Caudate nucleus (tissue), 63 donors: ENCODE measurements at places on chromosomes 7 and 10.

DNA sequence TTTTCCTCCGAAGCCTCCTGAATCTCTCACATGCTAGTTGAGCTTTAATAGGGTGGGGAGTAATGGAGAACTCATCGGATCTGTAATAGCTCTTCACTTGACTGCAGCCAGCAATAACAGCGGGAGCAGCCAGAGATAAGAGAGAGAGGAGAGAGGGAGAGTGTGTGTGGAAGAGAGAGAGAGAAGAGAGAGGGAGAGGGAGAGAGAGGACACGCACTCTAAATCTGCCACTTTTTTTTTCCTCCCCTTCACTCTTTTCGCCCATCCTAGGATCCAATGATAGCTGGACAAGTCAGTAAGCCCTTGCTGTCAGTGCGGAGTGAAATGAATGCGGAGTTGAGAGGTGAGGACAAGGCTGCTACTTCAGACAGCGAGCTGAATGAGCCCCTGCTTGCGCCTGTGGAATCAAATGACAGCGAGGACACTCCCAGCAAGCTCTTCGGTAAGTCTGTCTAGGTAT, 107.9 kb downstream of the POU6F2 start:
- no peak for DNase-seq

DNA sequence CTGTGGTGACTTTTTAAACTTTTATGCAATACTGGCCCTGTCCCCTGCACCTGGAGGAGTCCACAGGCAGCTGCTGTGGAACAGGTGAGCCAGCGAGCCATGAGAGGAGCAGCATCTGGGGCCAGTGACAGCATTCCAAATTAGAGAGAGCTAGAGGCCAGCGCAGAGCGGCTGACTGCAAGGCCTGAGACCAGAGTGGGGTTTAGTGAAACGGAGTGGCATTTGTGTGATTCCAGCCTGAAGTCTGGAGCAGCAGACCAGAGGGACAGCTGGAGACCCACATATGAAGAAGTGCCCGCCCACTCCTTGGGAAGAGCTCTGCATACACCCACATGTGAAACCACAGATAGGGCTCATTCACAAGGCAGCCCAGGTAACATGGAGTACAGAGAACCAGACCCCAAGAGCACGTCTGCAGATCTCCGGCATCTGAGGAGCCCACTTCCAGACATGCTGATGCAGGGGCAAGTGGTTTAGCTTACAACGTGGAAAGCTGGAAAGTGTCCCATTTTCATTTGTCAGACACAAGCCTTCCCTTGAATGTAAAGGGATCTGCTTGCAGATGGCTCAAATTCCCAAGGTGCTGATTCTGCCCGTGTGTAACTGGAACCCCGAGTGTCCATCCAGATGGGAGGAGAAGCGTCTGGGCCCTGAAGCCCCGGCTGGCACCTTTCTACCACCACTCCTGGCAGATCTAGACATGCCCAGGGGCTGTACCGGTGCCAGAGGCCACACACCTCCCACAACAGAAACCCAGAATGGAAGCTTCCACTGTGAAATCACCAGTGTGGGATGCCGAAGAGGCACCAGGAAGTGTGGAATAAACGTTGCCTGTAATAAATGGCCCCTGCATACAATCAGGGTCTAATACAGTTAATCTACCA, 256.0 kb upstream of the TCERG1L start:
- DNase-seq: no peak

DNA sequence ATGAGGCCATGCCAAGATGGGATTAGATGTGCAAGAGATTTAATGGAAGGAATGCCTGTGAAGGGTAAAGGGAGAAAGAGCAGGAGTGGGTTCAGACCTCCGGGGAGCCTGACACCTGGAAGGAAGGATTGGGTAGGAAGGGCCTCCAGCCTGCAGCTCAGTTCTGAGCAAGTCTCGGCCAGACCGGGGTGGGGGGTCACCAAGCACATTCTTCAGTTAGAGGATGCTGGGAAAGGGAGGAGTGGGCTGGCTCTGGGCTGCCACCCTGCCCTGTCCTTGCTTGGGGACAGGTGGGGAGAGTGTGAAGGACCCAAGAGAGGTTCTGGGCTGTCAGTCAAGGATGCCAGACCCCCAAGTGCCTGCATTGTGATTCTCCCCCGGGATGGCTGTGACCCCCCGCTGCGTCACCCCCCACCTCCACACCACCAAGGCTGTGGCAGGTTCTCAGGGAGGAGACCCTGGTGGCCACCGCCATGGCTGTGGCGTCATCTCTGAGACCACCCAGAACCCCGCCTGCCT, 16.5 kb upstream of the PRKAG2 start:
- no peak for DNase-seq

GRCh38 chr7:22718911-22719420, 8.0 kb upstream of the IL6 start:
- DNase-seq: no peak

DNA sequence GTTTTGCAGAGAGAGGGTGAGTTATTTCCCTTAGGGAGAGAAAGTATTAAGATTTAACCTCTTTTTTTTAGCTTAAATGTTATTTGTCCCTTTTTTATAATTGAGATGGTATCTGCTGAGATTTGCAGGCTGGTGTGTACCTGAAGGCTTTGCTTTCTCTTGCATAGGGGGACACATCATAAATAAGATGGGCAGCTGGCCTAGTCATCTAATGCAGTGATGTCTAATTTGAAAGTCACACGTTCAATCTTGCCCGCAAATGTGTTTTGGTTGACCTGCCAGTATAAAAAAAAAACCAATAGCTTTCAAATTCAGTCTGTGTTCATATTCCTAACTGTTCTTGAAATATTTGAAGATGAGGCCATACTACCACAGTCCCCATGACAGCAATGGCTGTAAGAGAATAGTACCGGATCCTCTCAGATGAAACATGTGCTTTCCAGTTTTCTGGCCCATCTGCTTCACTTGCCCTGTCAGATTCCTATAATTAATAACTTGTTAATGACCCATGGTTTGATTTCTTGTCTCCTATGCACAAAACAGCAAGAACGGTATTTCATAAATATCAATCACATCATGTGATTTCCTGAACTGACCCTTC, 914.2 kb downstream of the IPMK start:
- no peak for DNase-seq

- no peak for DNase-seq
Measured at GRCh38 chr7:16345979-16346958, 75.1 kb downstream of the CRPPA start.

DNA sequence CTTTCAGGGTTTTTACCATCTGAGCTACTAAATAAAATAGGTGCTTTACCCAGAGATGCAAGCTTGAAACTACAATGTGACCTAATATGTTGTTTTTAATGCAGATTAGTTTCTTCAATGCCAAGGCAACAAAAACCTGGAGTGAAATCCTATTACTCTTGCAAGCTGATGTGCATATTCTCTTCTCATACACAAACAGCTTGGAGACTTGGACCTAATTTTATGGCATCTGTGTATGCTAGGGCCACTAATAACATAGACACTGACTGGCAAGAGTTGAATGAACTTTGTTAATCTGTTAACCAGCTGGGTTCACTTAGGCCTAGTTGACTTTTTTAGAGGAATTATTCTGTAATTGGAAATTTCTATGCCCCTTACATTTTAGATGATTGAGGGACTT, 23.4 kb upstream of the SMIM30 start:
- DNase-seq: no peak

DNA sequence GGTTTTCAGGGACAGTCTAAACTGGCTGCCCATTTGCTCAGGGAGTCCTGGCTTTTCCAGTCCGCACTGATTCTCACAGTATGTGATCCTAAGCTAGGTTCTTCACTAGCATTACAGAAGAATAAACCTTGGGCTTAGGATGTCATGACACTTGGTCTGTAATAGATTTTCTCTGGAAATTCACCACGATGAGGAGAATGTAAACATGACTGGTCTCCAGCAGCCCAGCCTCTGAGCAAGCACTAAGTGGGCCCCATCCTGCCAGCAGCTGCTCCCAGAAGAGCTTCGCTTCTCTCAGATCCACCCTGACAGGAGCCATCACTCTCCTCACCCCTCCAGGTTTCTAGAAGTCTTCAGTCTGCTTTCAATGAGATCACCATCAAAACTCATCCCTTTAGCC, 103.7 kb upstream of the ZPBP start:
- no peak for DNase-seq

GRCh38 chr10:34967335-34967880, 122.7 kb downstream of the CUL2 start:
- no peak for DNase-seq

DNA sequence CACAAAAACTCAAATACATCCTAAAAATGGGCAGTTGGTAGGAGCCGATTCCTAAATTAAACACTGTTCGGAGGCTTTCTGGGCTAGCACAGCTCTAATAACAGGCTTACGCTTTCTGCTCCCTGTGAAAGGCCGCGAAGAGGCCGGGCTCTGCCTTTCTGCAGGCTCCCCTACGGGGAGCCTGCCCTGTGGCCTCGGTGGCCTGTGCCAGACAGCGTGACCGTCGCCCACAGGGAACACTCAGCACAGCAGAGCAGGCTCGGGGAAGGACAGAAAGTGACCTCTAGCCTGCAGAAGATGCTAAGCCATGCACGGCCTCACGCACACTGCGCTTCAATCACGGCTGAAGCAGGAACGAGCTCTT, 64.2 kb downstream of the DIP2C start:
- peak; percentile 39 for DNase-seq

- DNase-seq: no peak
Measured at GRCh38 chr7:9890092-9890491, 1083.6 kb upstream of the PHF14 start.

GRCh38 chr7:54946271-54946670, 72.5 kb upstream of the EGFR start:
- no peak for DNase-seq

DNA sequence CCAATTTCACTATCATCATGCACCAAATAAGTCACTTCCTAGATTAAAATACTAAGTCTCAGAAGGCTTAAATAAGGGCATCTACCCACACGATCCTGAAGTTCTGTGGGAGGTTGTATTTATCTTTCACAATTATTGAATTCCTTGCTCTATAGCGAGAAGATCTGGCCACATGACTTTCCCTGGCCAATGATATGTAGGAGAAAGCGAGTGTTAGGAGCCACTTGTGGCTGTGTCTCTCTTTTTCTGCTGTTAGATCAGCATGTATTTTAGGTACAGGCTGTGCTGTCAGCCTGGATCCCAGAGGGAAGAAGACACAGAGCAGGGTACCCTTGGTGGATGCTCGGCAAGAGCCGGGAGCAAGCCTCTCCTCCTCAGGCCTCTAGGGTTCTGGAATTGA, 131.3 kb upstream of the DPP6 start:
- DNase-seq: no peak

DNA sequence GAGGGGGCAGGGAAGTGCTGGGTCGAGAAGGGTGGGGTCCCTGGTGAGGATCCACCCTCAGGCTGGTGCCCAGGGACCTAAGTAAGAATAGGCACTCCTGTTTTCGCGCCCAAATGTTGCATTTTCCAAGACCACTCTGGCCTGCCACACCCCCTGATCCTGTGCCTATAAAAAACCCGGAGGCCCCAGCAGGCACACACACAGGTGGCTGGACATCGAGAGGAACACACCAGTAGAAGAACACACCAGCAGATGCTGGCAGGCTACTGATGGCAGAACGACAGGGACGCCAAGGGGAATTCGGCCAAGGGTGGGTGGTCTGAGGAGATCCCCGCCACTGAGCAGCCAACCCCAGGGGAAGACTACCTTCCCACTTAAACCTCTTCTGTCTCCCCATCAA, 633.9 kb upstream of the POT1 start:
- DNase-seq: no peak

- no peak for DNase-seq
Measured at GRCh38 chr10:101611096-101611905, 23.2 kb downstream of the DPCD start.

- DNase-seq: no peak
Measured at GRCh38 chr7:2626498-2627117, 5.2 kb upstream of the TTYH3 start.

- no peak for DNase-seq
Measured at GRCh38 chr7:50710441-50711154, 72.1 kb downstream of the GRB10 start.

GRCh38 chr10:72419241-72419640, 64.5 kb upstream of the DNAJB12 start:
- no peak for DNase-seq

GRCh38 chr10:96753956-96754355, 33.6 kb upstream of the PIK3AP1 start:
- DNase-seq: no peak

DNA sequence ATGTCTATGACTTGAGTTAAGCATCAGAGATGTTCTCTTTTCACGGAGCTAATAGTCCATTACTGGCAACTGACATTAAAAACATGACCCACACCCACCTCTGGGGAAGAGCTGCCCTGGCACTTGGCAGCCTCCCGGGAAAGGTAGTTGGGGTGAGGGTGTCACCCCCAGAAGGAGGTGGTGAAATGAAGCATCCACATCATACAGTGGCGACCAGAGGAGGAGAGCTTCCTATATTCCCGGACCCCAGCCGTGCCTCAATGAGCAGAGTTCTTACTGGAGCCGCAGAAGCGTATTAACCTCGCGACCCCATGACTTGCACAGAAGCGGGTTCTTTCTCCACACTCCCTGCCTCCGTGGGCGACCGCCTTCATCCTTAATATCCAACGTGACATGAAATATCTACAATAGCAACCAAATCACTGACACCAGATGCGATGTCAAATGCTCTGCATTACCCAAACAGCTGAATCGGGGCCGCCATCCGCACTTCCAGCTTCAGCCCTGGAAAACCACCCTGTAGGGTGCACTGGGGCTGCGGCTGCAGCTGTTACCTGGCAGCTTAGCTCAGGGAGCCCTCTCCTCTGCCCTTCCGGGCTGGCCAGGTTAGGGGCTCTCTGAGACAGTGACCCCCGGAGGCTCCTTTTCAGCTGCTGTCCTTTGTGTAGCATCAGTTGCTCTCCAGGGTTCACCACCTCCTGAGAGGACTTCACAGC, 103.1 kb upstream of the PARD3 start:
- peak; percentile 16 for DNase-seq

GRCh38 chr10:71865561-71866041, 14.6 kb upstream of the PSAP start:
- no peak for DNase-seq

- DNase-seq: no peak
Measured at GRCh38 chr10:101092881-101093354, 31.1 kb downstream of the KAZALD1 start.

GRCh38 chr7:13850185-13850752, 139.2 kb downstream of the ETV1 start:
- no peak for DNase-seq

GRCh38 chr7:150370612-150371071, 2.0 kb downstream of the REPIN1 start:
- no peak for DNase-seq

DNA sequence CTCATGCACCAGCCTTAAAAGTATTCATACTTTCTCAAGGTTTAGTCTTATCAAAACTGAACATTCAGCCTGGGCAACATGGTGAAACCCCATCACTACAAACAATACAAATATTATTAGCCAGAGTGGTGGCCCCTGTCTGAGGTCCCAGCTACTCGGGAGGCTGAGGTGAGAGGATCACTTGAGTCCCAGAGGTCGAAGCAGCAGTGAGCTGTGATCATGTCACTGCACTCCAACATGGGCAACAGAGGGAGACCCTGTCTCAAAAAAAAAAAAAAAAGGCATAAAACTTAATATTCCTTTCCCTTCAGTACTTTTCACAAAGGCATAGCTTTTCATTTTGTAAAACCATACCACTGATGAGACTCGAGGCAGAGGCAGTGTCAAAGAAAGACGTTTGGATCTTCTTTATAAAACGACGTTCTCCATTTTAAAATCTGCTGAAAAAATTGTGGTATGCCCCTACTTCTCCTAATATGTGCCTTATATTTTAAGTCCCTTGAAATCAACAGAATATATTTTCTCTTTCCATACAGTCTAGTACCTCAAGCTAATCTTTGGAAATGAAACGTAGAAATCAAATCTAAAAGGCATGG, 1.9 kb downstream of the NSUN6 start:
- DNase-seq: no peak

GRCh38 chr10:26378861-26379294, 59.3 kb upstream of the APBB1IP start:
- DNase-seq: no peak

- DNase-seq: no peak
Measured at GRCh38 chr7:151273651-151274390, 25.3 kb upstream of the SMARCD3 start.
